NCI-H2081 (cell line): ENCODE measurements at places on chromosomes 6 and 20.

- DNase-seq = no peak
These were observed 75.8 kb downstream of the CNKSR3 start for GRCh38 chr6:154434662-154435061.

GRCh38 chr6:141290941-141291721 is 841.6 kb upstream of the GJE1 start:
- DNase-seq = peak; percentile 10

GRCh38 chr6:139073118-139073517 is 44.6 kb downstream of the ABRACL start:
- no peak for DNase-seq

GRCh38 chr6:48670546-48670945 is 559.5 kb upstream of the PTCHD4 start:
- no peak for DNase-seq

- DNase-seq = no peak
These were observed 13.2 kb downstream of the ADGRF1 start for GRCh38 chr6:47028835-47029360.

DNA sequence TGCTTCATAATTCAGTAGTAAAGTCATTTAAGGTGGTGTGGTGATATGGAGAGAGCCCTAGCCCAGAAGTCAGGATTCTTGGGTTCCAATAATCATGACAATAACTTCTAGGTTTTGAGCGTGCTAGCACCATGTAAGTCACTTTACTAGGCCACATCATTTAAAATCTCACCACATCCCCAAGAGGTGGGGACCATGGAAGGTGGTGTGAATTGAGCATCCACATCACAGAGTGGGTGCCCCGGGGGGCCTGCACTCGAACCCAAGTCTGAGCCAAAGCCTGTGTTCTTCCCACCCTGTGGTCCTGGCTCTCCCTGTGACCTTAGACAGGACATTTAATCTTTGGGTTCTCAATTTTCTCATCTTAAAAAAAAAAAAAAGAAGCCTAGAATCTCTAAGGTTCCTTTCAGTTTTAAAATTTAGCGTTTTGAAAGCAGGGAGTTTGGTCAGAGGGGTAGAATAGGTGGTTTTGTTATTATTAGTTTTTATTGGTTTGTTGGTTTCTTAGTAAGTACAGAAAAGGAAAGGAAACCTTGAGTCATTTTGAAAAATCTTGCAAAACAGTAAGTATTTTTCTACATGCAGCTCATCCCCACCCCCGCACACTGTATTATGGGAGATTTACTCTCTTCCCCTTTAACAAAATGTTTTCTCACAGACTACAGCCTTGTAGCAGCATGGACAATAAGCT is 26.4 kb downstream of the ARMC2 start:
- no peak for DNase-seq

- no peak for DNase-seq
These were observed 262.2 kb upstream of the TAB2 start for GRCh38 chr6:149055195-149055899.

DNA sequence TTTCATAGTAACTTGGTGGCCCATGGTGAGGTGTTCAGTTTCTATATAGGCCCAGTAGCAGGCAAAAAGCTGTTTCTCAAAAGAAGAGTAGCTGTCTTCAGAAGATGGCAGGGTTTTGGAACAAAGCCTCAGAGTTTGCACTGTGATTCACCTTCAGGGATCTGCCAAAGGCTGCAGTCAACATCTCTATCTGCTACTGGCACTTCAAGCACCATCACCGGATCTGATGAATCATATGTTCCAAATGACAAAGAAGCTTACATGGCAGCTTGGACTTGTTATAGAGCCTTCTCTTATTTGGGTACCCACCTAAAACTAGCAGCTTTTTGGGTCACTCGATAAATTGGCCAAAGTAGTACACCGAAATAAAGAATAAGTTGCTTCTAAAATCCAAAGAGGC is 39.5 kb downstream of the PKIB start:
- DNase-seq = no peak

DNA sequence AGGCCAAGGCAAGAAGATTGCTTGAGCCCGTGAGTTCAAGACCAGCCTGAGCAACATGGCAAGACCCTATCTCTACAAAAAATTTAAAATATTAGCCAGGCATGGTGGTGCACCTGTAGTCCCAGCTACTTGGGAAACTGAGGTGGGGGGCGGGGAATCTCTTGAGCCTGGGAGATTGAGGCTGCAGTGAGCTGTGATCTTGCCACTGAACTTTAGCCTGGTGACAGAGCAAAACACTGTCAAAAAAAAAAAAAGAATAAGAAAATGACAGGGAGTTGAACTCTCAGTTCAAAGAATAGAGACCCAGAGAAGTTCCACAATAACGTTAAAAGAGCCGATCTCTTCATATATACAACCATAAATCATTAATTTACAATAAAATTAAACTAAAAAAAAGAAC is 24.8 kb upstream of the AMD1 start:
- DNase-seq = no peak

DNA sequence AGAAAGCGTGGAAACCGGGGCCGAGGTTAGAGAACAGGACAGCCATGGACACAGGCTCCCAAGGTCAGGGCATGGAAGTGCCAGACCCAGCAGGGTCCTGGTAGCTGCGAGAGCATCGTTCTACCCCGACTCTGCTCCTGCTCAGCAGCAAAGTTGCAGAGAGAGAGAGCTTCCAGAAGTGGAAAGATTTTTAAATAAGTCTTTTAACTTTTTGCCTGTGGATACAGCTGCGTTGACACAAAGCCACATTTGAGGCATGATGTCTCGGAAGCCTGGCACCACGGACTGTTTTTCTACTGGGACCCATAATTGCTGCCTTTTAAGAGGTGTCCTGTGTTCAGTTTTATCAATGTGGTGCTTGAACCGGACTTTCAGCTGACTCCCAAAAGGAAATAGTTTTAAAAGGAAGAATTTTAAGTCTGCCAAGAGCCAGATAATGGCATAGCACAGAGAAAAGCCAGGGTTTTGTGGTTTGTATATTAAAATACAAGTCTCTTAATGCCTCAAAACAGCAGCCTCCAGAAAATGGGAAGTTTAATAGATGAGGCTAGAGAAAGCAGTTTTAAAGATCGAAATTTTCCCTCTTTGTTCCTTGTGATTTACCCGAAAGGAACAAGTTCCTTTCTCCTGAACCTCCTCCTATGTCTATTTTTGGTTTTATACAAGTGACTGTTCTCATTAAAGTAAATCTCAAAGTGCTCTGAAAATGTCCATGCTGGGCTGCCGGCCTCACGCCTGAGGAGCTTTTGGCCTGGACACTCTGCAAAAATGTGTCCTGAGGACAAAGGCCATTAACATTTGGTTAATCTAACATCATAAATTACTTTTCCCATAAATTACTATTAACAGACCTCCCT is 91.5 kb downstream of the RIN2 start:
- DNase-seq = no peak
